A172 (cell line): ENCODE measurements at places on chromosomes 1 and 21.

DNA sequence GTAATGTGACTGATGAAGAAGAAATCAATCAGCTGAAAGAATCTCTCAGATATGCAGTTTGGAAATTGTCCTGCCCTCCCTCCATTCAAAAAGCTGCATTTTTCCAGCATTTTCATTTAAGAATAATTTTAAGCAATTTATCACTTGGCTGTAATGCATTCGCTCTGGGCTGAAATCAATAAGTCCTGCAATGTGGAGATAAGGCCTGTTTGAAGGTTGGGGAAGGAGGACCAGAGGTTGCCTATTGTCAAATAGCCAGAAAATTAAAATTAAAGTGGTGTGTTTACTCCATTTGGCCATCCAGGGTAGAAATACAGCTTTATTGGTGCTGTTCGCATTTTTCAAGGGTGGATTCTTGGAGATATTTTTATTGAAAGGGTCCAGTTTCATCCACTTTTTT lies 187.6 kb upstream of the NFIA start:
- DNase-seq: no peak

DNA sequence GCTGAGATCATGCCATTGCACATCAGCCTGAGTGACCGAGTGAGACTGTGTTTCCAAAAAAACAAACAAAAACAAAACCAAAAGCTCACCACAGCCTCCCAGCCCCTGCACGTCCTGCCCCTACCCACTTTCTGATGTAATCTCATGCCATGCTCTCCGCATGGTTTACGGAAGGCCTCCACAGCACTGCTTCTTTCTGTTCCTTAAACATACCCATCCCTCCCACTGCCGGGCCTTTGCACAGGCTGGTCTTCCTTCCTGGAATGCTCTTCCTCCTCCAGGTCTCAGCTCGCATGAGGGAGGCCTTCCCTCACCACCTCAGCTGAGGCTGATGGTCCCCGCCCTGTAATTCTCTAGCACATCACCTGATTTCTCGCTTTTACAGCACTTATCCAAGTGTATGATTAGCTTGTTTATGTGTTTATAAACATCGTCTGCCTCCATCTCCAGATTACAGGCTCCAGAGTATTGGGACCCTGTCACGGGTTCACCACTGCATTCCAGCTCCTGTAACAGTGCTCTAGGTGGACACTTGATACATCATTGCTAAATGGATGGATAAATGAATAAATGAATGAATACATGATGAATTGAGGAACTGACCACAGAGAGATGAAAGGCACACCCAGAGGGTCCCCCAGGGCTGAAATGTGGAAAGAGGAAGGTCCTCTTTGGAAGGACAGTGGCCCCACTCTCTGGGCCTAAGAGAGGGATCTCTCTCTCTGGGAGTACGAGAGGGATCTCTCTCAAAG lies 22.1 kb downstream of the TCEA3 start:
- no peak for DNase-seq

DNA sequence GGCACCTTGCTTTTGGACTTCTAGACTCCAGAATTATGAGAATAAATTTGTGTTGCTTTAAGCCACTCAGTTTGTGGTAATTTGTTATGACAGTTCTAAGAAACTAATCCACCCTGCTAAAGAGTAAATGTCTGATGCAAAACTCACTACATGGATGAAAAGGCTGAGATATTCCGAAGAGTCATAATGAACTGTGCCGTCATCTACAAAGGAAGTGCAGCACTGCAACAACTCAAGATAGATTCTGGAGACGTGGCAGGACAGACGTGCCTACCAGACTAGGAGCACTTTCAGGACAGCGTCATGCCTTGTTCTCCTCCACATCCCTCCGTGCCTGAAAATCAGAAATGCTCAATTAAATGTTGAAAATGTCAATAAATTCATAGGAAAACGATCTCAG lies 24.4 kb upstream of the IRF2BP2 start:
- no peak for DNase-seq

- DNase-seq: peak; percentile 58
Observed at GRCh38 chr1:31593770-31594632, 17.7 kb downstream of the TINAGL1 start.

DNA sequence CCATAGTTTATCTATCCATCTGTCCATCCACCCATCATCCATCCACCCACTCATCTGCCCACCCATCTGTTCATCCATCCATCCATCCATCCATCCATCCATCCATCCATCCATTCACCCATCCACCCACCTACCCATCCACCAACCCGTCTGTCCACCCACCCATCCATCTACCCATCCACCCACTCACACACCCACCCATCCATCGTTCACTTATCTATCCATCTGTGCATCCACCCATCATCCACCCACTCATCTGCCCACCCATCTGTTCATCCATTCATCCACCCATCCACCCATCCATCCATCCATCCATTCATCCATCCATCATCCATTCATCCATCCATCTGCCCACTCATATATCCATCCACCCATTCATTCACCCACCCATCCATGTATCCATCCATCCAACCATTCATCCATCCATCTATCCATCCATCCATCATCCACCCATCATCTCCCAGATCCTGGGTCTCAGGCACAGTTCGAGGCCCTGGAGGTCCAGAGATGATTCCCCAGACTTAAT lies 88.2 kb upstream of the WNT4 start:
- no peak for DNase-seq
